ENCODE measurements at places on chromosomes 7 and 10.

- DNase-seq = no peak
Measured at GRCh38 chr7:80632139-80632538, 6.3 kb upstream of the CD36 start.

DNA sequence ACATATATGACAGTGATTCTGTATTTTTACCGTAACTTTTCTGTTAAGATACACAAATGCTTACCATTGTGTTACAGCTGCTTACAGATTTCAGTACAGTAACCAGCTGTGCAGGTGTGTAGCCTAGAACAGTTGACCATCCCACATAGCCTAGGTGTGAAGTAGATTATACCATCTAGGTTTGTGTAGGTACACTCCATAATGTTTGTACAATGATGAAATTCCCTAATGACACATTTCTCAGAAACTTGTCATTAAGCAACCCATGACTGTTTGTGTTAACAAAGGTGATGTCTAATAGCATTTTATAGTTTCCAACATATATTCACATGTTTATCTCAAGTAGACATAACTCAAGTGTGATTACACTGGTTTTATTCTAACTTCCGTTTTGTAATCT, 218.5 kb downstream of the PLXDC2 start:
- no peak for DNase-seq

DNA sequence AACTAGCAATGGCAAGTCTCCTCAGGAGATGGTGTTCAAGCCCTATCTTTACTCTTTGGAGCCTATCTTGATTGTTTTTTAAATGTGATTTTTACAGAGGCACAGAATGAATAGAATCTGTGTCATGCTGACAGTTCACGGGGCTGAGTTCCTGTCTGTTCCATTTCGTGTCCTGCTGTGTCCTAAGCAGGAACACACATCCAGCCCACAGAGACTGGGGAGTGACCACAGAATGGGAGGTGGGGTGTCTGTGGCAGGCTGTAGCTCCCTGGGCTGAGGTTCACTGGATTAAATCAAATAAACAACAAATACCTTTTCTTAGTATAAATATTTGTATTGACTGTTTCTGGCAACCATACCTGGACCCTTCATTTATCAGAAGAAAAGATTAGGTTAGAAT, 73.4 kb upstream of the CARD11 start:
- no peak for DNase-seq

GRCh38 chr7:101494602-101495329, 132.1 kb downstream of the COL26A1 start:
- no peak for DNase-seq

GRCh38 chr7:156889089-156889488, 3.9 kb downstream of the LMBR1 start:
- DNase-seq = no peak

DNA sequence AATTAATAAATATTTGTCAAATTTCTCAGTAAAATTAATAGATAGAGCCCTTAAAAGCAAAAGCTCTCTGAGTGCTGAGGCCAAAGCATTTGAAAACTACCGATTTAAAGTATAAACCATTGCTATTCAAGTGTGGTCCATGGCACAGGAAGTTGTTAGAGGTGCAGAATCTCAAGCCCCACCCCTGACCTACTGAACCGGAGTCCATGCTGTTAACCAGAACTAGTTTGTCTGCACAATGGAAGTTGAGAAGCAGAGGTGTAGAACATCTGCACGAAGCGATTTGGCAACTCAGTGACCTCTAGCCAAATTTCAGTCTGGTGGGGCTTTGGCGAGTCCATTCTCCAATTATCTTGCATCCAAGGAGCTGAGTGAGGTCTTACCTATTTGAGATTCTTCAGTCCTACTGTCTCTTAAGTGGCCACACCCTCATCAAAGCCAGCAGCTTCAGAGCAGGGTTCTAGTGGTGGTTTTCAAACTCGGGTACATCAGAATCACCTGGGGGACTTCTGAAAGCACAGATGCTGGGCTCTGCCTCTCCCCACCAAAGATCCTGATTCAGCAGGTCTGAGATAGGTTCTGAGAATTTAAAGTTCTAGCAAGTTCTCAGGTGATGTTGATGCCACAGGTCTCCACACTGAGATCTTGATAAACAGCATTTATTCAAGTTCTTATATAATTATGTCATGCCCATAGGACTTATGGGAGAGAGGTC, 96.8 kb upstream of the SAMD8 start:
- DNase-seq = no peak

GRCh38 chr7:16007911-16008310, 321.4 kb upstream of the MEOX2 start:
- DNase-seq = no peak

GRCh38 chr7:45196374-45196773, 38.8 kb downstream of the RAMP3 start:
- DNase-seq = no peak

DNA sequence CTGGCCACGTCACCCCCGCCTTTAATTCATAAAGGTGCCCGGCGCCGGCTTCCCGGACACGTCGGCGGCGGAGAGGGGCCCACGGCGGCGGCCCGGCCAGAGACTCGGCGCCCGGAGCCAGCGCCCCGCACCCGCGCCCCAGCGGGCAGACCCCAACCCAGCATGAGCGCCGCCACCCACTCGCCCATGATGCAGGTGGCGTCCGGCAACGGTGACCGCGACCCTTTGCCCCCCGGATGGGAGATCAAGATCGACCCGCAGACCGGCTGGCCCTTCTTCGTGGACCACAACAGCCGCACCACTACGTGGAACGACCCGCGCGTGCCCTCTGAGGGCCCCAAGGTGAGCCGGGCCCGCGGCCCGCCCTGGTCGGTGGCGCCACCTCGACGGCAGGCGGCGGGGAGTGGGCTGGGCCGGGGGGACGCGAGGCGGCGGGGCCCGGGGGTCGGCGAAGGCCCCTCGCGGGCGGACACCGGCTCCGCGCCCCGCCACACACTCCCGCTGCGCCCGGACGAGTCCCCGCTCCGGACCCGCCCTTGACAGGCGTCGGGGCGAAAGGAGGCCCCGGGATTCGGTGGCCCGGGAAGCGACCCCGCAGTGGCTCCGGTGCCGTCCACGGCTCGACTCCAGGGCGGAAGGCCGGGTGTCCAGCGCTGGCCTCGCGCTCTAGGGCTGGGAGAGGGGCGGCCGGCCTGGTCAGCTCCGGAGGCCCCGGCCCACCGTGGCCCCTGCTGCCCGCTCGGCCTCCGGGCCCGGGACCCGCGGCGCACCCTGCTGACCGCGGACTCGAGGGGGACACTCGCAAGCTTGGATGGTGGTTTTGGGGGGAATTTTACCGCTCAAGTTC, 557 bp downstream of the BAG3 start:
- DNase-seq = no peak

DNA sequence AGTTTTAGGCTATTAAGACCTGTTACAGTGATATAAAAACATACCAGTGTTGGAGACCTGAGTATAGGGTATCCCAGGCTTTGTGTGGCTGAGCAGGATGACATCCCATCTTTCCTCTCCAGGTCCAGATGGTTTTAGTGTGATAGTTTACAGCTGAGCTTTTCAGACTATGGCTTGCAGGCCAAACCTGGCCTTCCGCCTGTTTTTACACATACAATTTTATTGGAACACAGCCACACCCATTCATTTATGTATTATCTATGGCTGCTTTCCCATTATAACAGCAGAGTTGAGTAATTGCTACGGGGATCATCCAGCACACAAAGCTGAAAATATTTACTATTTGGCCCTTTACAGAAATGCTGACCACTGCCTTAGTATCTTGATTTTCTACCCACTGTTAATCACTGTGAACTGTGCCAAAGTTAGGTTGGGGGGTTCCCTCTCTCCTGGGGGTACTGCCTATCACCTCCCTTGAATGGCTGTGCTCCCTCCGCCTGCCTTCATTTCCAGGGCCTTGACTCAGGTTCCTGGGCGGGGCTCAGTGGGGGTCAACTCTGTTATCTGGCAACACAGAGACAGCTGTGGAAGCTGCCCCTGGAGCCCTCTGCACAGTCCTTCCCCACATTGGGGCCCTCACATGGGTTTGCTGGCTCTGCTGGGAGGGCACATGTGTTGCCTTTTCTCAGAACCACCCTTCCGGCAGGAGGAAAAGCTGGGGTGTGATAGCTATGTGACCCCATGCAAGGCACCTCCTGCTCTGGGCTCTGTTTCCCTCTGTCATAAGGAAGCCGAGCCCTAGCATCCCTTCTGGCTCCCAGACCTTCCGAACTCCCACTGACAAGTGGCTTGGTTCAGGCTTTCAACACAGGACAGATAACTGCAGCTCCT, 40.3 kb upstream of the SH2D4B start:
- DNase-seq = no peak

GRCh38 chr7:44757311-44757710, 8.7 kb downstream of the ZMIZ2 start:
- DNase-seq = peak; percentile 60

- peak; percentile 22 for DNase-seq
Measured at GRCh38 chr10:124071141-124071540, 22.3 kb downstream of the CHST15 start.

DNA sequence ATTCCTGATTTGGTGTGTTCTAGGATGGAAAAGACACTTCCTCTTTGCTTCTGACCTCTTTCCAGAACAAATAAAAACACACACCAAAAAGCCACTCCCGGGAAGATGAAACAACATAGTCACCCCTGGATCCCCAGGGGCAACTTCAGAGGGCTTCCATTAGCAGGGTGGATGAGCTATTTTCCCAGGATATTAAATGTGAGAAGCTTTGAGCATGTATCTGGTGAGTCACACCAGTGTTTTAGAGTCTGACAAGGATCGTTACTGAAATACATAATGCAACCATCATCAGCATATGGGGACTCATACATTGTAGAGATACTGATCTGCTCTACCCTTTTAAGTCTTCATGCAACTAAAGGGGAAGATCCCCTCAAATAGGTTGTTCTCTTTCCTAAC, 115.5 kb upstream of the ZNF438 start:
- DNase-seq = no peak

- peak; percentile 50 for DNase-seq
Measured at GRCh38 chr10:70985824-70986622, 97.7 kb upstream of the PCBD1 start.

- DNase-seq = no peak
Measured at GRCh38 chr7:7177044-7177517, 5.3 kb upstream of the C1GALT1 start.

- DNase-seq = no peak
Measured at GRCh38 chr10:20977300-20977699, 80.2 kb upstream of the NEBL start.

- no peak for DNase-seq
Measured at GRCh38 chr10:78248651-78249464, 215.2 kb downstream of the RPS24 start.

GRCh38 chr10:6382081-6382480, 179.3 kb downstream of the PFKFB3 start:
- DNase-seq = no peak

- DNase-seq = peak; percentile 52
Measured at GRCh38 chr7:1046722-1047679, 2.7 kb downstream of the GPR146 start.

GRCh38 chr10:1047937-1048336, 982 bp downstream of the IDI1 start:
- DNase-seq = no peak

DNA sequence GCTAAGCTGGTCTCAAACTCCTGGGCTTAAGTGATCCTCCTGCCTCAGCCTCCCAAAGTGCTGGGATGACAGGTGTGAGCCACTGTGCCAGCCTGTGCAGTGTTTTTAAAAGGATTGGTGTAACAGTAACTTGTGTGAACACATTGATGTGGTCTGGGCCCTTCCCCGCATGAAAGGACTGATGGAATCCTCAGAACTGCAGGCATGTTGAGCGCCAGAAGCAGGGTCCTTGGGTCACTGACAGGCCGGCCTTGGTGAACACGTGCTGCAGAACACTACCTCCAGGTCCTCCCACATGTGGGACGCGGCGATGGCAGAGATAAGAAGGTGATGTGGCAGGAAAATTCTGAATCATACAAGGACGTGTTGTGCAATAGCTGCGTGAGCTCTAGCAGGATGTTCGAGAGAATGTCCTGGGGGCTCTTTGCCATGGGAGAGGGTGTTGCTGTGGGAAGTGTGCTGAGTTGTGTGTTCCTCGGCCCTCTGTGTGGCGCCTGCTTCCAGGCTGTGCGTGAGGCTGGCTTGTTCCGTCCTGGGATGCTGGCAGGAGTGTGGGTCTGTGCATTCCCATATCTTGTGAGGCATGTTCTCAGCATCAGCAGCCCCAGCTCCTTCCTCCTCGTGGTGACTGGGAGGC, 68.2 kb downstream of the DNAJB6 start:
- no peak for DNase-seq

DNA sequence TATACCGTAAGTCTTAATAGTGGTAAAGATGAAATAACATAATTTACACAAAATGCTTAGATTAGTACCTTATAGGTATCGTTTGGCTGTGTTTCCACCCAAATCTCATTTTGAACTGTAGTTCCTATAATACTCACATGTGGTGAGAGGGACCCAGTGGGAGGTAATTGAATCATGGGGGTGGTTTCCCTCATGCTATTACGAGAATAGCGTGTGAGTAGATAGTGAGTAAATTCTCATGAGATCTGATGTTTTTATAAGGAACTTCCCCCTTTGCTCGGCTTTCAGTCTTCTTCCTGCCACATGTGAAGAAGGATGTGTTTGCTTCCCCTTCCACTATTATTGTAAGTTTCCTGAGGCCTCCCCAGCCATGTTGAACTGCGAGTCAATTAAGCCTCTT, 426.3 kb upstream of the POT1 start:
- no peak for DNase-seq

- no peak for DNase-seq
Measured at GRCh38 chr7:151082141-151083070, 887 bp downstream of the TMUB1 start.

GRCh38 chr7:99000904-99001465, 122.7 kb downstream of the TRRAP start:
- DNase-seq = no peak

- no peak for DNase-seq
Measured at GRCh38 chr7:140222814-140223213, 46.0 kb upstream of the KDM7A start.

GRCh38 chr7:66176914-66177313, 28.2 kb upstream of the TPST1 start:
- DNase-seq = no peak

- no peak for DNase-seq
Measured at GRCh38 chr10:128027822-128028507, 98.3 kb downstream of the MKI67 start.

DNA sequence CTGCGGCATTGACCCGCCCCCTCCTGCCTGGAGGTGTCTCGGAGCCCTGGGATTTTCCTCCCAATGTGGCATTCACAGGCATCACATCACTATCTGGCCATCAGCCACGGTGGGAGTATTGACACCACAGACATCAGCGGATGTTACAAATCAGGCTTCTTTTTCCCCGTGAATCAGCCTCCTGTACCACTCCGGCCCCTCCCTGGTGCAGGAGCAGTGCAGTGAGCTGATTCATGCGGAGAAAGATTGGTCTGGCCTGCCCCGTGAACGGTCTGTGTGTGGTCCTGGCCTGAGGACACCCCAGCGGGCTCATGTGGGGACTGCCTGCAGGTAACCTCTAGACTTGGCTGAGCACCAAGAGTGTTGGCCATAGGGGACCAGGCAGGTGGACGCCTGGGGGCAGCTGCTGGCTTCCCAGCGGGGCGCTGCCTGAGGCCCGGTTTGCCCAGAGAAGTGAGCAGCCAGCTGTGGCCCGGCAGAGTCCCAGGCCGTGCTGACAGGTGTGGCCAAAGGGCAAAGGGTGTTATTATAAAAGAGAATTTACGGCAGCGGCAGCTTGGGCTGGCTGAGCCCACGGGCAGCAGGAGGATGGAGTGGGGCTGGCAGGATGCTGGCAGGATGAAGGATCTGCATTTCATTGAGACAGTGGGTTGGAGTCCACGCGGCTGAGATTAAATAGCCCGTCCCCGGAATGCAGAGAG, 32.1 kb upstream of the GNA12 start:
- no peak for DNase-seq

GRCh38 chr10:79331709-79332108, 15.6 kb upstream of the PPIF start:
- no peak for DNase-seq
